Fibroblast of the conjunctiva (primary cell): ENCODE measurements at places on chromosomes 3 and 15.

DNA sequence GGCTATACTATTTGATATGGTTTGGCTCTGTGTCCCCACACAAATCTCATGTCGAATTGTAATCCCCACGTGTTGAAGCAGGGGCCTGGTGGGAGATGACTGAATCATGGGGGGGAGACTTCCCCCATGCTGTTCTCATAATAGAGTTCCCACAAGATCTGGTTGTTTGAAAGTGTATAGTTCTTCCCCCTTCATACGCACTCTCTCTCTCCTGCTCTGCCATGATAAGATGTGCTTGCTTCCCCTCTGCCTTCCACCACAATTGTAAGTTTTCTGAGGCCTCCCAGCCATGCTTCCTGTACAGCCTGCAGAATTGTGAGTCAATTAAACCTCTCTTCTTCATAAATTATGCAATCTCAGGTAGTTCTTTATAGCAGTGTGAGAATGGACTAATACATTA is 290.1 kb upstream of the CHRM5 start:
- no peak for DNase-seq

DNA sequence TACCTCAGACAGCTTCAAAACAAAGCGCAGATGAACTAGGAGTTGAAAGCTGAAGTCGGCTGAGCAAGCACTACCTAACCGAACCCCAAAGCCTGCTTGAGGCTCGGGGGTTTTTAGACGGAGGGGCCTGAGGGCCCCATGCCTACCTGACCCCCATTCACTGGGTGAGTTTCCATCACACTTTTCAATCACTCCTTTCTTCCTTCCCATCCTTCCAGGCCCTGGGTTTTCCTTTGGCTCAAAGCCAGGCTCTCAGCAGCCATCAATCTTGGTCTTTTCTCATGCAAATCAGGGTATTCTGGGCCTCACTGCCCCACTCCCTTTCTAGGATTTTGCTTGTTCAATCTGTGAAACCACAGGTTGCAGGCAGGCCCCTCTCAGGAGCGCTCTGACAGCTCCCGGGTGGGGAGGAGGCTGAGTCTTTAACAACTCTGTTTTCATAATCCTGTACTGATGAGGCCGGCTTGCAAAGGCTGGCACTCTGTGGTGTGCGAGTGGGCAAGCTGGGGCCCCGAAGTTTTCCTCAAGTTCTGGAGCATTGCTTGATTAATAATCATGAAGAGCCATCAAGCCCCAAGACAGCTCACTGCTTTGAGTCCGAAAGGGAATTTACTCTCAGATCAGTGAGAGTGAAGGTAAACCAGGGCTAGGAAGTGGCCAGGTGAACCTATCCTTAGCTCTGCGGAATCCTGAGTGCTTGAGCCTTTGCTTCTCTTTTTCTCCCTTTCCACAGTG is 97.6 kb downstream of the FRMD4B start:
- no peak for DNase-seq

DNA sequence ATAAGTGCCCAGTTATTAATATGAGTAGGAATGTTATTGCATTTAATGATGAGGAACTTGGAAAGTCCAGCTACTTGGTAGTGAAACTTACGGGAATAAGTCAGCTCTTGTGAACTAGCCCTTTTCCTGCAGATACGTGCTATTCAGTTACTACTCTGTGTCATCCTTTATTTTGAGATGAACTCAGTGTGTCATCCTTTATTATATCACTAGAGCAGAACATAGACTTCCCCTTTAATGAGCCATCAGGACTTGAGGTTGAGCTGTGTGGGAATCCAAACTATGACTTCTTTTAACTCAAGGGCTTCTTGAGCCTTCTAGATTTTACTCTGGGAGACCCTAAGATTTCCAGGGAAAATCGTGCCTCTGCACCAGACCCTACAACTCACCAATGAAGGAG is 3.6 kb downstream of the ACTC1 start:
- no peak for DNase-seq

DNA sequence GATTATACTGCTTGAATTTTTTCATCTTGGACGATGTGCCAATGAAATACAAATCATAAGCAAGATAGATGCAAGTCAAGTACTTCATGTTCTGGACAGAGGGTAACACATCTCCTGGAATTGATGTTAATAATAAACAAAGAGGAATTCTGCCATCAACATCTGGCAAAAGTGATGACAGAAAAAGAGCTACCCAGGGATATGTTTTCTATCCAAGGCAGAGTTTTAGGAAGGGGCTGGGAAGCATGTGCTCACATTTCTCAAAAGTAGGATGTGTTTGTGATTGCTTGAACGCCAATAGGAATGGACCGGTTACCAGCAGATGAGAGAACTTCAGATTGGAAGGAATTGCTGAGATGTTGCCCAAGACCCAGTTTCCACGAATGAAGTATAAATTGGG is 242.6 kb upstream of the AGTR1 start:
- DNase-seq: no peak

- DNase-seq: no peak
Measured at GRCh38 chr3:67468511-67468910, 185.9 kb downstream of the SUCLG2 start.

DNA sequence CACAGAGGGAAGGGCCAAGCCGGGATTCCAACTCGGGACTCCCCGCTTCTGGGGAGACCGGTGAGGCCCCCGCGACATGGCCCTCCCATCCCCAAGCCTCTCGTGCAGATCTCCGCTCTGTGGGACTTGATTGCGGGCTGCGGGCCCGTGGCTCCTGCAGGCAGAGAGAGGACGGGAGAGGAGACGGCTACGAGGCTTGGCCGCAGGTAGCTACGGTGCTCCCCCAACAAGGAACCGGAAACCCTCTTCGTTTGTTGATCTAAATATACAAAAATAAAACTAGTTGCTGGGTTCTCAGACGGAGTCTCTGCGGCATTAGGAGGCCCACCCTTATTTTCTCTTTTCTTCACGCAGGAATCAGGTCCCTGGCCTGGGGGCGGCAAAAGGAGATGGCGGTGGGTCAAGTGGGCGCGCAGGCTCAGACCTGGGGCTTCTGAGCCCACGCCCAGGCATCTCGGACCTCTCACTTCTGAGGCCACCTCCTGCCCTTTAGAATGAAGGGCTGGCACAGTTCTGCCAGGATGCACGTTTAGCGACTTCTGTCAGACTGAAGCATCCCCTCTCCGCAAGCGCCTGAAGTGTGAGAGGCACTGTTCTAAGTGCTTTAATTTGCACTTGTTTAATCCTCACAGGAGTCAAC is 10.9 kb downstream of the GNB5 start:
- no peak for DNase-seq

DNA sequence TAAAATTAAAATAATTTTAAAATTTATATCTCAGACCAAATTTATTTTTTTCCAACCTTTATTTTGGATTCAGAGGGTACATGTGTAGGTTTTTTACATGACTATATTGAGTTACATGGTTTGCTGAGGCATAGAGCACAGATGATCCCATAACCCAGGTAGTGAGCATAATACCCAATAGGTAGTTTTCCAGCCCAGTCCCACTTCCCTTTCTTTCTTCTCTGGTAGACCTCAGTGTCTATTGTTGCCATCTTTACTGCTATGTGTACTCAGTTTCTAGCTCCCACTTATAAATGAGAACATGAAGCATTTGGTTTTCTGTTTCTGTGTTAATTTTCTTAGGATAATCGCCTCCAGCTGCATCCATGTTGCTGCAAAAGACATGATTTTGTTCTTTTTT is 338.1 kb downstream of the EFHB start:
- DNase-seq: no peak

- no peak for DNase-seq
Measured at GRCh38 chr15:50815958-50816590, 50.6 kb upstream of the SPPL2A start.

DNA sequence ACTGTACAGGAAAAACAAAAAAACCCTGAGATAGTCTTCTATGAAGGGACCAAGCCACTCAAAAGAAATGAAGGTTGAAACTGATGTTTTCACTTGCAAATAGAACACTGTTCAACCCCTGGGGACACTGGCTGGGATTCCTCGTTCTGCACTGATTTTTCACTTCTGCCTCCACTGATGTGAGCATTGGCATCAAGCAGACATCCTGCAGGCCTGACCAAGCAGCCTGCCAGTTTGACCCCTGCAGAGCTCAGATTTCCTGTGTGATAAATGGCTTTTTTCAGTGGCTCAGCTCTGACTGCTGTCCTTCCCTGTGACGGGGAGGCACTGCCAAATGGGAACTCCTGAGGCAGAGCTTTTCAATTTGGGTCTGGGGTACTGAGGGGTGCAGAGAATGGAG is 50.0 kb downstream of the RASGRP1 start:
- DNase-seq: no peak

GRCh38 chr3:114639171-114639570 is 345.3 kb downstream of the TIGIT start:
- no peak for DNase-seq

DNA sequence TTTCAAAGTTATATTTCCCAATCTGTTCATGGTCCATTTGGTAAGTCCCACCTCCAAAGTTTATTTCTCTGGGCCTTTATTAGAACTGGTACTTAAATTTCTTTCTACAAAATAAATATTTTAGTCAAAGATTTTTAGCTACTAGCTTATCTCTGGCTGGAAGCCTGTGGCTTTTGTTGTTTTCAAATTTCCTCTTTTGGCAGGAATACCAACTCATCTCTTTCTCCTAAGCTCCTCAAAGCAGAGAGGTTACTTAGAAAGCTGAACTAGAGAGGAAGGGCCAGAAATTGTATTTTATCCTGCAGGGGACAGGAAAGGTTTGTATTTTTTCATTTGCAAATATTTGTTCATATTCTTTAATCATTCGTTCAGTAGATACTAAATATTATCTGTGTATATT is 227.8 kb downstream of the TBL1XR1 start:
- no peak for DNase-seq

DNA sequence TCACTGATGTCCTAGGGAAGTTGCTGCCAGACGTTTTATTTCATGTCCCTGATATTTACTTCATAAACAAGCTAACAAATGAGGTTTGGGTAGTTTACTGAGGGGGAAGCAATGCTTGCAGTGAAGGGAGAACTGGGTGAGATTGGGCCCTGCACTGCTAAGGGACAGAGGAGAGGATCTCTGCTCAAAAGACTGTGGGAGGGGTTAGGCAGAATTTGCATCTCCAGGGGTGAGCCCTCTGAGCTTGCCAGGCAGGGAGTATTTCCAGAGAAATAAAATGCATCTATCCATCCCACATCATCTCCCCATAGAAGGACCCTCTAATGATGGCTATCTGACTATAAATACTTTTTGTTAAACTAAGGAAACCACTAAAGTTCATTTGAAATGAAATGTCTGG is 215.6 kb downstream of the CBLB start:
- no peak for DNase-seq

GRCh38 chr15:97210277-97210676 is 750.2 kb upstream of the ARRDC4 start:
- no peak for DNase-seq

DNA sequence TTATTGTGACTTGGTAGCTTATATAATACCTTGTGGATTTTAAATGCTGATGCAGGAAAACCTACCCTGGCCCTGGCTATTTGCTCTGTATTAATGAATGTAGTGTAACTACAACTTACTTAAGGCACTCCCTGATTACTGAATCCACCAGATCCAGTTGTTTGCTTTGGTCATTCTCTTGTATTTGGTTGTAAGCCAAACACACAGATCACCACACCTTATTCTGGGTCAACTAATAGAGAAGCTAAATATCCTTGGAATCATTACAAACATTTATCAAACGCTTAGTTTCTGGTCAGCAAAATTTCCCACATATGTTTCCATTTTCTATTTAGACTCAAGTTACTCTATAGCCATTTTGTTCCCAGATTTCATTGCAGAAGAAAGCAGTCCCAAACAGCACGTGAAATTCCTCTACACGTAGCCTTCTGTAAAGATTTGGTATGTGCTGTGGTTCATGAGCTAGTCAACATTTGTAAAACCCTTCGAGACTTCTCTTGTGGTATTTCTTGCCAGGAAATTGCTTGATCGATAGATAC is 322.6 kb downstream of the MEX3B start:
- DNase-seq: peak; percentile 6

GRCh38 chr3:15923640-15924405 is 126.0 kb upstream of the ANKRD28 start:
- DNase-seq: no peak

GRCh38 chr3:108171106-108171505 is 51.1 kb downstream of the IFT57 start:
- no peak for DNase-seq

DNA sequence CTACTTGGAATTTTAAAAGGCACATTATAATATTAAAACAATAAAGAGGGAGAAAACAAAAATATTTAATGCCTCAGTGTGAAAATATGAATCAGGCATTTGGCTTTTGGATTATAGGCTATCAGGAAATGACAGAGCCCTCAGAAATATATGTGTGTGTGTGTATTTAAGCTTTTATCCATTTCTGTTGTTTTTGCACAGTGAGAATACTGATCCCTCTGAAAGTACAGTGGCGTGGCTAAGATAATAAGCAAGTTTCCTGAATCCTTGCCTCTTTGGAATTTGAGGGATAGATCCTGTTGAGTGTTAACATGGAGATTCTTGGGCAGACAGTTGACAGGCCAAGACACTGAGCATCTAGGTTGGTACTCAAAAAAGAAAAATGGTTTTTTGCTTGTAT is 234.8 kb upstream of the ZBTB20 start:
- DNase-seq: no peak

- DNase-seq: no peak
Measured at GRCh38 chr15:21260966-21261395, 179.3 kb downstream of the POTEB3 start.

- no peak for DNase-seq
Measured at GRCh38 chr3:19688767-19689166, 245.2 kb downstream of the EFHB start.

GRCh38 chr3:98770261-98771039 is 7.3 kb downstream of the ST3GAL6 start:
- DNase-seq: no peak

DNA sequence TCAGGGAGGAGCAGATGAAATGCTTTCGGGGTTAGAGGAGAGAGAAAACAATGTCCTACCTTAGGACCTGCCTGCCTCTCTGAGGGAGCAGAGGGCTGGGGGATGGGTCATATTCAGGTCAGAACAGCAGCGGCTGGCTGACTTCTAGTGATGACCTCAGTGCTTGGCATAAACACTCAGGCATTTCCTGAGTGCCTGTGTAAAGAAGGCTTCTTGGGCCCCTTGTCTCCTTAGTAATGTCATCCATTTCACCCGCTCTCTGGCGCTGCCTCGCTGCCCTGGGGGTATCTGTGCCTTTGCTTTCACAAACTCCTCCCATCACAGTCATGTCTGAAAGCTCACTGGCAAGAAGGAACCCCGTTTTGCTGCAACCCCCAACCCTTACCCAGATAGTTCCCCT is 82.9 kb upstream of the GSK3B start:
- DNase-seq: peak; percentile 72

DNA sequence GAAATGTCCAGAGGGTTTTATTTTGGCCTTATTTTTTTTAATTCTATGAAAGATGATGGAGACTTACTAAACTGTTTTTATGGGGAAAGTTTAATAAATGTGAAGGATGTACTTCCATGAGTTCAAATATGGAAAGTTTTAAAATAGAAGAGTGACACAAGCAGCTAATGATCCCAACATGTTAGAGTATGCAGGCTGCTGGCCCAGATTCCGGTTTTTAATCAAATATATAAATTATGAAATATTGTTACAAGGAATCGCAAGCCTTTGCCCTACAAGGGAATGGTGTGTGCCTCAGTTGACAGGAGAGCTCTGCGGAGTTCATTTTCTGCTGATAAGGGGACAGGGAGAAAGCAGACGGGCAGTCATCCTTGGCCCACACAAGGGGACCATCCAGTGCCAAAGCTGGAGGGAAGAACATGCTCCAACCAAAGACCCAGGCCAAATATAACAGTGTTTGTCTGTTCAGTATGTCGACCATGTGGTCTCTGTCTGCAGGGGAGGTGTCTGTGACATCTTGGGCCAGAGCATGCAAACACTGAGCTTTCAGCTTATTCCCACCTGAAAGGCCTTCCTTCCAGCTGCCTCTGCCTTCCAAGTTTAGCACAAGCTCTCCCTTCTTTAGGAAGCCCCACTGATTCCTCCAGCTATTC is 69.8 kb downstream of the SSUH2 start:
- no peak for DNase-seq
